Transverse colon (tissue), 4 donors: ENCODE measurements at places on chromosomes 13 and 19. TPM values are rescaled to one million over a fixed set of nuclear protein-coding genes. Genes with fewer than 3 reads are reported as not detected.
A peak's percentile ranks its signal among the peaks of the same experiment; 100 is the strongest.

- no peak overlapping the region for H3K27ac ChIP-seq
- no peaks in the 10 kb centered on the region for H3K36me3 ChIP-seq
- DNase-seq, result no peak
These were observed 91.5 kb upstream of the WASF3 start for GRCh38 chr13:26465954-26466353.

- DNase-seq, result peak; percentile 78
- no peak overlapping the region for H3K4me3 ChIP-seq
- peak overlapping the region; percentile 73 for H3K27ac ChIP-seq
These were observed 22.3 kb downstream of the SLC7A1 start for GRCh38 chr13:29573190-29573589.

DNA sequence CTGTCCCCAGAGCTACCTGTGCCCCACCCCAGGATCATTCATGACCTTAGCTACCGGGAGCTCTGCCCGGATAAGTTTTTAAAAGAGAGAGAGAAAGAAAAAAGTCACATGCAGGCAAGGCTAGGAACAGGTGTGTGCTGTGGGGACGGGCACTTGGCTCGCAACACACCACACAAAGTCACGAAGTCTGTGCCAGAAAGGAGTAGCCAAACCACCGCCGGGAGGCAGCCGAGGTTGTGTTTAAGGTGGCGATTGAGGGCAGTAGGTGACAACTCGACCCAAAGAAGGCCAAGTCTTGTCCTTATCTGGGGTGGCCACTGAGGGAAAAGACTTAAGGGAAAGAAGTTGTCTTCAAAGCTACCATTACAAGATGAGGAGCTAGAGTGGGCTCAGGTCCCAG, 4.6 kb upstream of the TSHZ3 start:
- no peak overlapping the region for H3K4me3 ChIP-seq
- no peaks in the 10 kb centered on the region for H3K36me3 ChIP-seq
- H3K4me1 ChIP-seq, result peaks cover 32% of the 10 kb centered on the region
- no peak overlapping the region for H3K27ac ChIP-seq

GRCh38 chr13:106423530-106423929, 111.9 kb downstream of the EFNB2 start:
- no peaks in the 10 kb centered on the region for H3K27me3 ChIP-seq
- no peak overlapping the region for H3K27ac ChIP-seq
- no peak overlapping the region for H3K4me3 ChIP-seq
- no peaks in the 10 kb centered on the region for H3K4me1 ChIP-seq
- no peaks in the 10 kb centered on the region for H3K36me3 ChIP-seq
- no peak for DNase-seq

GRCh38 chr19:29372091-29372415, 153.7 kb upstream of the VSTM2B start:
- DNase-seq, result no peak
- H3K36me3 ChIP-seq, result no peaks in the 10 kb centered on the region
- no peak overlapping the region for H3K27ac ChIP-seq
- no peaks in the 10 kb centered on the region for H3K4me1 ChIP-seq

DNA sequence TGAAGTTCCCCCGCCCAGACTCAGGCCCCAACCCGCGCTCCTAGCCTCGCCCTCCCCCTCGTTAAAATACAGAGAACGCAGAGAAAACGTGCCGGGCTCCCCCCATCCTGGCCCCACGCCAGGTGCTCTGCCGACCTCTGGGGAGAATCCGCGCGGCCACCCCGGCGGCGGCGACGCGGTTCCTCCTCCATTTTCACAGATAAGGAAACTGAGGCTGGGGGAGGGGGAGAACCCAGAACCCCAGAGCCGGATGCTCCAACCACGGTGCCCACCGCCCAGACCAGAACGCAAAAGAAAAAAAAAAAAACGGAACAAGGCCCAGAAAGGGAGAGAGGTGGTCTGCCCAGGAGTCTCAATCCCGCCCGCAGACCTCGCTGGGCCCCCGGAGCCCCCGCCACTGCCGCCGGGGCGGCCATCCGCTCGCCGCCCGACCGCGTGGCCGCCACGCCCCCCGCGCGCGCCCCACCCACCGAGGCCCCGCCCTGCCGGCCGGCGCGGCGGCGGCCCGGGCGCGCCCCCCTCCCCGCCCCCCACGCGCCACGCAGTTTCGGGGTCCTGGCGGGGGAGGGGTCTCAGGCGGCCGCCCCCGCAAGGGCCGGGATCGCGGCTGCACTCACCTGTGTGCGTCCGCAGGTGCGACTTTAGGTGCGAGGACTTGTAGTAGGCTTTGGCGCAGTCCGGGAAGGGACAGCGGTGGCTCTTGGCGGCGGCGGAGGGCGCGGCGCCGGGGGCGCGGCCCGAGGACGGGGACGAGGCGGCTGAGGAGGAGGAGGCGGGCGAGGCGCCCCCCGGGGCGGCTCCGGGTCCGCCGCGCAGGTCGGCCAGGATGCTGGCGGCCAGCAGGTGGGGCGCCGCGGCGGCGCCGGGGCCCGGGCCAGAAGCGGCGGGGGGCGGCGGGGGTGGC, 703 bp downstream of the KLF16 start:
- H3K27me3 ChIP-seq, result no peaks in the 10 kb centered on the region
- no peaks in the 10 kb centered on the region for H3K36me3 ChIP-seq
- H3K4me1 ChIP-seq, result peaks cover 45% of the 10 kb centered on the region
- peak overlapping the region; percentile 95 for H3K27ac ChIP-seq

DNA sequence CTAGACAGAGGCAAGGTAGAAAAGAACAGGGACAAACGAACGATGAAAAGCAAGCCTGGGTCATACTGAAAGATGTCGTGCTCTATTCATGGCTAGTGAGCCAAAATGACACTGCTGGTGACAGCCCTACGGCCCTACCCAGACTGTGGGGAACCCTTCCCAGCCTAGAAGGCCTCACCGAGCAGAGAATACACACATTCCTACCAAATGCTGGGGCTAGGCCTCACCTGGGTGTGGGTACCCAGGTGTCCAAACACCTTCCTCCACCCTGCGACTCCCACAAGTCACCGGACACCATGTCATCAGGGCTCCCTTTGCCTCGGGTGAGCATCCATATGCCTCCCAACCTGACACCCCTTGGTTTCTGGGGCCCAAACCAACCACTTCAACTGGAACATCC, 85.3 kb upstream of the DOCK9 start:
- no peak for DNase-seq
- peaks cover 54% of the 10 kb centered on the region for H3K4me1 ChIP-seq
- H3K36me3 ChIP-seq, result no peaks in the 10 kb centered on the region
- H3K4me3 ChIP-seq, result no peak overlapping the region
- no peaks in the 10 kb centered on the region for H3K27me3 ChIP-seq

- H3K4me1 ChIP-seq, result peaks cover 15% of the 10 kb centered on the region
- peak overlapping the region; percentile 88 for H3K4me3 ChIP-seq
- DNase-seq, result peak; percentile 74
- peak overlapping the region; percentile 90 for H3K27ac ChIP-seq
These were observed 758 bp upstream of the ZNF888 start for GRCh38 chr19:52923778-52924593.

DNA sequence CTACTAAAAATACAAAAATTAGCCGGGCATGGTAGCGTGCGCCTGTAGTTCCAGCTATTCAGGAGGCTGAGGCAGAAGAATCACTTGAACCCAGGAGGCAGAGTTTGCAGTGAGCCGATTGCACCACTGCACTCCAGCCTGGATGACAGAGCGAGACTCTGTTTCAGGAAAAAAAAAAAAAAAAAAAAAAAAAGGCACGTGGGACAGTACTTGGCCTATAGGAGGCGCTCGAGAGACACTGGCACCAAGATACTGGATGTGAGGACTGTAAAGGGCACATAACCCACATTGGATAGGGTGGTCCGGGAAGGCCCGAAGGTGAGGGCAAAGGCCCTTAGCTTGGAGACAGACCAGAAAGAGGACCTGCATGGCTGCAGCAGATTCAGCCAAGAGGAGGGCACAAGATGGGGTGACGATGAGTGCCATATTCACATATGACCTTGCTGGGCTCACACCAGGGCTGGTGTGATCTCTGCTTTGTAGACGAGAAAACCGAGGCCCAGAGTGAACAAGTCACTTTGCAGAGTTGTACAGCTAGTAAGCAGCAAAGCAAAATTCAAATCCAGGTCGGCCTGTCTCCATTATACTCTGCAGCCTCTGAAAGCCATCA, 89.4 kb downstream of the DPF1 start:
- no peaks in the 10 kb centered on the region for H3K36me3 ChIP-seq
- no peaks in the 10 kb centered on the region for H3K27me3 ChIP-seq
- H3K27ac ChIP-seq, result no peak overlapping the region
- H3K4me3 ChIP-seq, result no peak overlapping the region
- DNase-seq, result peak; percentile 16

- peak overlapping the region; percentile 45 for H3K27ac ChIP-seq
- H3K4me1 ChIP-seq, result no peaks in the 10 kb centered on the region
- no peaks in the 10 kb centered on the region for H3K36me3 ChIP-seq
- H3K4me3 ChIP-seq, result no peak overlapping the region
- DNase-seq, result no peak
These were observed 16.6 kb downstream of the PLK5 start for GRCh38 chr19:1540365-1540925.

- peak overlapping the region; percentile 12 for H3K4me3 ChIP-seq
- peak overlapping the region; percentile 93 for H3K27ac ChIP-seq
- no peaks in the 10 kb centered on the region for H3K36me3 ChIP-seq
- H3K4me1 ChIP-seq, result peaks cover 30% of the 10 kb centered on the region
- peak; percentile 75 for DNase-seq
These were observed 4.3 kb downstream of the MYO9B start for GRCh38 chr19:17079710-17080439.

GRCh38 chr13:34667286-34668218, 274.5 kb upstream of the NBEA start:
- H3K4me3 ChIP-seq, result no peak overlapping the region
- no peaks in the 10 kb centered on the region for H3K27me3 ChIP-seq
- H3K4me1 ChIP-seq, result no peaks in the 10 kb centered on the region
- H3K36me3 ChIP-seq, result no peaks in the 10 kb centered on the region
- DNase-seq, result no peak

DNA sequence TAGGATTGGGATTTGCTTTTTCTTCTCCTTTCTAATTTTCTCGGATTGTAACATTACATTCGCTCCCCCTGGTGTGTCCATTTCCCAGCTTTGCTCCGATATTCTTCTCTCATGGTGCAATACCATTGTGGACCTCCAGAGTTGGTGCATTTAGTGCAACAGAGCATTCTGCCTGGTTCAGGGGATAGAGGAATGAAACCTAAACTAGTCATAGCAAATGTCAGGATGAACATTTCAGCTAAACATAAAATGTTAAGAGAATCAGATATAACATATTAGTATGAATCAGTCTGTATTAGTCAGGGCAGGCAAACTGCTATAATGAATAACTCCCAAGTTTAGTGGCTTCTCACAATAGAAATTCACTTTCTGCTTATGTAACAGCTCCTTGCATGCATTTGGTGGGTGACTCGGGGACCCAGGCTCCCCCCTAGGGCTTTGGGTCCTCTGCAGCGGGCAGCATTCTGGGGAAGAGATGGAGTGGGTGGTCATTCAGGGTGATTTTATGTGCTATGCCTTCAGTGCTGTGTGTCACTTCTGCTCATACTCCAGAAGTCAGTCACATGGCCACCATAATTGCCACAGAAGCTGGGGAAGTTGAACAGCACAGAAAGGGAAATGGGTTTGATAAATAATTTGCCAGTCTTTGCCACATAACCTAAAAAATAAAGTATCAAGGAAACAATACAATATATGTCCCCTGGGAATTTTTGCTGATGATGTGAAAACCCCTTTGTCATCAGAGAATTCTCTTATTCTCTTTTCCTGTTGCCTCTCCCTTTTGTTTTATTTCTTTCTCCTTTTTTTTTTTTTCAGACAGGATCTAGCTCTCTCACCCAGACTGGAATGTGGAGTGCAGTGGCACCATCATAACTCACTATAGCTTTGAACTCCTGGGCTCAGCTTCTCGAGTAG, 111.0 kb downstream of the HSPH1 start:
- DNase-seq, result no peak
- H3K4me1 ChIP-seq, result peaks cover 19% of the 10 kb centered on the region
- no peaks in the 10 kb centered on the region for H3K36me3 ChIP-seq
- no peak overlapping the region for H3K4me3 ChIP-seq
- H3K27me3 ChIP-seq, result no peaks in the 10 kb centered on the region
- H3K27ac ChIP-seq, result no peak overlapping the region

- peak overlapping the region; percentile 86 for H3K4me3 ChIP-seq
- DNase-seq, result peak; percentile 35
- H3K27ac ChIP-seq, result peak overlapping the region; percentile 88
- H3K4me1 ChIP-seq, result peaks cover 8% of the 10 kb centered on the region
- no peaks in the 10 kb centered on the region for H3K27me3 ChIP-seq
These were observed 609 bp downstream of the ZAR1L start for GRCh38 chr13:32314271-32315237.

- H3K27ac ChIP-seq, result no peak overlapping the region
- no peak overlapping the region for H3K4me3 ChIP-seq
These were observed 91.8 kb downstream of the MIPEP start for GRCh38 chr13:23797276-23797903.

GRCh38 chr13:30307194-30307970, at the start of gene KATNAL1:
Gene KATNAL1 (minus strand): TSS chr13:30307551. CDS start chr13:30283777, 23,774 bp downstream.
- peak within 1 kb of the TSS; percentile 93 for H3K4me3 ChIP-seq
- H3K27ac ChIP-seq, result peak within 1 kb of the TSS; percentile 92
- H3K36me3 ChIP-seq, result no peaks in the 10 kb centered on the region
- peak; percentile 78 for DNase-seq

DNA sequence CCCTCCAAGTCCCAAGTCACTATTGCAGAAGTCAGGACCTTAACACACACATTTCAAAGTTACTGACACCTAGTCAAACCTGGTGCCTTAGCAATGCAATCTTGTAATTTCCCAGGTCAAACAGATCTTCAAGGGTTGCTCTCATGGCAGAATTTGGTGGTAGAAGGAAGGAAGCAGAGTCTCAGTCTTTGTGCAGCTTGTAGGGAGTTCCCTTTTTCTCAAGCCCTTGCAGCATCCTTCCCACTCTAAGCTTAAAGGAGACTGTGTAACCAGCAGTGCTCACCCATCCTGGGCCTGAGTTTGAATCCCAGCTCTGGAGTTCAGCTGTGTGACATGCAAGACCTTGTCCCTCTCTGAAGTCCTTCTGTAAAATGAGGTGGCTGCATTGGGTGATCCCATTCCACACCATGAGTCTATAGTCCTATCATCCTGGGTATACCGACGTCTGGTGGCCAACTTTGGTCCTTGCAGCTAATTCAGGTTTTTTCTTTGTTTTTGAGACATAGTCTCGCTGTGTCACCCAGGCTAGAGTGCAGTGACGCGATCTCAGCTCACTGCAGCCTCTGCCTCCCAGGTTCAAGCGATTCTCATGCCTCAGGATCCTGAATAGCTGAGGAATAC, 9.8 kb downstream of the SIGLEC10 start:
- no peaks in the 10 kb centered on the region for H3K36me3 ChIP-seq
- no peaks in the 10 kb centered on the region for H3K27me3 ChIP-seq
- DNase-seq, result peak; percentile 37

DNA sequence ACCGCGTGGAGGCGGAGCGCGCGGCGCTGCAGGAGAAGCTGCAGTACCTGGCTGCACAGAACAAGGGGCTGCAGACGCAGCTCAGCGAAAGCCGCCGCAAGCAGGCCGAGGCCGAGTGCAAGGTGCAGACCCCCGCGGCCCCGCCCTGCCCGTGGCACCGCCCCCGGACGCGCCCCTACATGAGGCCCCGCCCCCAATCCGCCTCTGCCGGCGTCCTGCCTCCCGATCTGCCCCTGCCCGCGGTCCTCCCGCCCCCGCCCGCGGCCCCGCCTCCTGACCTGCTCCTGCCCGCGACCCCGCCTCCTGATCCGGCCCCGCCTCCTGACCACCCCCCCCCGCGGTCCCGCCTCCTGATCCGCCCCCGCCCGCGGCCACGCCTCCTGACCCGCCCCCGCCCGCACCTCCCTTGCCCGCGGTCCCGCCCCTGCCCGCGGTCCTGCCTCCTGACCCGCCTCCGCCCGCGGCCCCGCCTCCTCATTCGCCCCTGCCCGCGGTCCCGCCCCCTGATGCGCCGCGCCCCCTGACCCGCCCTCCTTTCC, 11.7 kb downstream of the PRR36 start:
- H3K27me3 ChIP-seq, result peaks cover 78% of the 10 kb centered on the region
- no peak overlapping the region for H3K4me3 ChIP-seq
- H3K27ac ChIP-seq, result no peak overlapping the region
- peak; percentile 81 for DNase-seq
- peaks cover 12% of the 10 kb centered on the region for H3K4me1 ChIP-seq

The TEX101 gene
- total RNA-seq, result not detected

The ANKLE1 gene
- total RNA-seq, result not detected

The FUT2 gene
- 32.5 TPM for total RNA-seq

The FAM174C gene
- 116 TPM for total RNA-seq

The PROZ gene
- not detected for total RNA-seq
